ENCODE measurements at places on chromosomes 7 and 10.

DNA sequence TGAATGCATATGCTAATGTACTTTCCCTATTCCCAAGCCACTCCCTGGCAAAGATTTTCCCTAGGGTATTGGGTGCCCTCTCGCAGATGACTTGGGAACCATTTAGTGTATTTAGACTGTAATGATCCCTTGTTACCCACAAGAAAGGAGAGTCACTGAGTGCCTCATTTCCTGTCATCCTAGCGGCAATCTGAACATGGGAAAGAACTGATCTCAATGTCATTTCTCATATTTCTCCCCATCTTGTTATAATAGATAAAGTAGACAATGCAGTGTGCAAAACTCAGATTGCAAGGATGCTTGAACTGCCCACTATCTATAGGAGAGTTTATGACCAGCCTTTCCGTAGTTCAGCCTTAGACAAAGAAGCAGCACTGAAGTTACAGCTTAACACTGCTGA is 123.3 kb downstream of the MICU1 start:
- no peak for DNase-seq

DNA sequence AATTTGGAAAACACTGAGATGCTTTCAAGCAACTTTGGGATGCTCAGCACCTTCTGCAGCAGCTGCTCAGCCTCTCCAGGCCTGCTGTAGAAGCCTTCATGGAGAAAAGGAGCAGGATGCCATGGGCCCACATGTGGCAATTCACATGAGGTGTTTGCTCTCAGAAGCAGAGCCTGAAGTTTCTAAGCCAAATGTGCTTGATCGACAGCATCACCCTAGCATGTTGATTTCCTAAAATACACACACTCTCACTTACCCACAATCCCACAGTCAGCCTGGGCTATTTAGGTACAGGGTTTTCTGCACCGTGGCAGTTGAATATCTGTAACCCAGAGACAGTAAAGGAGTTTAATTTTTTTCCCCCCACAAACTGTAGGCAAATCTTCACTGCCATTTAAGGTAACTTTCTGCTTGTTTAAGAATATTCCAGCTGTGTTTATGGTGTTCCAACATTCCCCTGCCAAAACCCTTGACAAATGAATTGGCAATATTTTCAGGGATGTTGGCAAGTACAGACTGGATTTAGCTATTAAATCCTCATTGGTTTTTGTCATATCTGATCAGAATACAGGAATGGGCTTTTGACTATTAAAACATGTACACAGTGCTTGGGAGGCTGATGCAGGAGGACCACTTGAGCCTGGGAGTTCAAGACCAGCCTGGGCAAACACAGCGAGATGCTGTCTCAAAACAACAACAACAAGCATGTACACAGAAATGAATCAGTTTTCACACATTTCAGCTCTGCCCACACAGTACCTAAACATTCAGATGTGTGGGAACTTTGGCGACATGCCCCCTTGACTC is 244.2 kb downstream of the CELF2 start:
- DNase-seq, result no peak

- DNase-seq, result no peak
Measured at GRCh38 chr7:153475239-153475638, 577.0 kb upstream of the DPP6 start.

GRCh38 chr7:40520986-40521738 is 386.4 kb downstream of the SUGCT start:
- DNase-seq, result no peak

- no peak for DNase-seq
Measured at GRCh38 chr7:126656165-126656564, 596.6 kb downstream of the GRM8 start.

DNA sequence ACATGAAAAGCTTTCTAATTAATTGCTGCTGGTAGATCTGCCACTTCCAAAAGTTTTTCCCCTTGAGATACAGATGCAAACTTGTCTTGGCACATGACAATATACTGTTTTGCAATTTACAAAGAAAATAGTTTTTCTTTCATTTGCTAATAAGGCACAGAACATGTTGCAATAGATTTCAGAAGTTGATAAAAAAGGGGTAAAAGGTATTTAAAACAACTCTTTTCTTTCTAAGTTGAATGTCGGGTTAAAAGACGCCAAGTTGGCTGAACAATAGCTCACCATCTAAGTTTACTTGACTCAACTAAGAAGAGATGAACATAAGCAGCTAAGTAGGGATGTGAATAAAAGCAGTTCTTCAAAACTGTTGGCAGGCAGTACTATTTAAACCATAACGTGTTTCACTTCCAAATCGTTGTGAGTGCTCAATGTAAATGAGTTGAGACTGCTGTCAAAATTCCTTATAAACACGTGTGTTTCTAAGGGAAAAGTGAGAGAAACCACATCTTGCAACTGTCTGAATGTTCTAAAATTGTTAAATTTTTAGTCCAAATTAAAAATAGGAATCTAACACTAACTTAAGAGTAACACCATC is 14.5 kb upstream of the THSD7A start:
- no peak for DNase-seq

DNA sequence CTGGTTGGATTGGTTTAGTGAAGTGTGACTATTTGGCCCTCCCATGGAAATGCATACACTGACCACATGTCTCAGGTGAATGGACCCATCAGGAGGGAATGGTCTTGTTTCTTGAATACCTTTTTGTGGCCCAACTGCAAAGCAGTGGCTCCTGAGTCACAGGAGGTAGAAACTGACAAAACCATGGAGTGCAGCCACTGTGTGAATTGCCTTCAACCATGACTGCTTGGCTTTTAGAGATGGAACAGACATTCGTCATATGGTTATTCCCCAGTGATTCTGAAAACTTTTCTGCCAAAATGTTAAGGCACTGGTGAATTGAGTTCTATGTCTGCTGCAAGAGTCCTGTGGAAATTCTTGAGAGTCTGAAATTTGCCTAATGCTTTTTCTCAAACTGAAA is 64.7 kb downstream of the CDK14 start:
- DNase-seq, result no peak

- DNase-seq, result no peak
Measured at GRCh38 chr7:155769701-155770100, 42.6 kb downstream of the SHH start.

- no peak for DNase-seq
Measured at GRCh38 chr7:117502331-117502730, 22.5 kb downstream of the CFTR start.

- DNase-seq, result no peak
Measured at GRCh38 chr7:99990460-99990852, 14.6 kb upstream of the AZGP1 start.

DNA sequence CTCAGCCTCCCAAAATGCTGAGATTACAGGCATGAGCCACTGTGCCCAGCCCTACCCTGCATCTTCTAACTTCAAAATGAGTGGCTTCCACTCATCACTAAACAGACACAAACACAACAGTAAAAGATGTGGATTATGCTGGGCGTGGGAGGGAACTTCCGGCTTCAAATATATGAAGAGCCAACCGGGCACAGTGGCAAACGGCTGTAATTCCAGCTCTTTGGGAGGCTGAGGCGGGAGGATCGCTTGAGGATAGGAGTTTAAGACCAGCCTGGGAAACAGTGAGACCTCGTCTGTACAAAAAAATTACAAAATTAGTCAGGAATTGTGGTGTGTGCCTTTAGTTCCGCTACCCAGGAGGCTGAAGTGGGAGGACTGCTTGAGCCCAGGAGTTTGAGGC is 92.2 kb upstream of the GNA12 start:
- DNase-seq, result no peak

Measured in AML-193 (cell line).